ENCODE measurements at places on chromosomes 12 and 14.
A peak's percentile ranks its signal among the peaks of the same experiment; 100 is the strongest.

DNA sequence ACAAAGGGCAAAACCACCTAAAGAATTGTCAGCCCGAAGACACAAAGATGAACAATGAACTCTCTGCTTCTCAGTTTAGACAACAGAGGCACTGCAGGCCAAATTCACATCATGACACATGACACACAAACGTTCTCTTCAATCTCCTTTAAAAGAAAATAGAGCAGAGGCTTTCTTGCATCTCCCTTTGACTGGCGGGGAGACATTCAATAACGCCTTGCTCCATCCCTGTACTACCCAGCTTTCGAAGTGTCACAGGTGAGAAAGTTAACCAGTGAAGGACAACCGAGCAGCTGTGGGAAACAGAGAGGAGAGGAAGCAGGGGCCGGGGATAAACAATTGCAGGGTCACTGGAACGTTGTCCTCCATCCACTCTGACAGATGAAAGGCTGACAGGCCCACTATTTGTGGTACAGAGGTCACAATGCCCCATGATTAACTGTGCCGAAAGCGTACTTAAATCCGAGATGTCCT is 130.8 kb downstream of the PHLDA1 start:
- no peak for DNase-seq

GRCh38 chr14:23361763-23362162 is 3.2 kb downstream of the EFS start:
- no peak for DNase-seq

DNA sequence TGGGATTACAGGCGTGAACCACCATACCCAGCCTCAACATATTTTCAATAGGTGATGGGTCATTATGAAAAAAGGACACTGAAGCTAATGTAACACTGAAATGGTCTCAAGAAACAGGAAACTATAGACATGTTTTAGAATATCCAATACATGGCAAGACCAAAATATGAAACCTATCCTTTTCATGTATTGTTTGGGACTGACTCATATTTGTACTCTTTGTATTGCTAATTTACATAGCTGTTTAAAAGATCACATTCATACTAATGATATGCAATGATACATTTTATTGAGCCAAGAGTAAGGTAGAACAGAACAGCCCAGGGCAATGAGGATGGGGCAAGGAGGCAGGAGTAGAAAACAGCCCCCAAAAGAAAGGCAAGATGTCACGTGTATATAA is 32.6 kb downstream of the RESF1 start:
- DNase-seq: no peak

DNA sequence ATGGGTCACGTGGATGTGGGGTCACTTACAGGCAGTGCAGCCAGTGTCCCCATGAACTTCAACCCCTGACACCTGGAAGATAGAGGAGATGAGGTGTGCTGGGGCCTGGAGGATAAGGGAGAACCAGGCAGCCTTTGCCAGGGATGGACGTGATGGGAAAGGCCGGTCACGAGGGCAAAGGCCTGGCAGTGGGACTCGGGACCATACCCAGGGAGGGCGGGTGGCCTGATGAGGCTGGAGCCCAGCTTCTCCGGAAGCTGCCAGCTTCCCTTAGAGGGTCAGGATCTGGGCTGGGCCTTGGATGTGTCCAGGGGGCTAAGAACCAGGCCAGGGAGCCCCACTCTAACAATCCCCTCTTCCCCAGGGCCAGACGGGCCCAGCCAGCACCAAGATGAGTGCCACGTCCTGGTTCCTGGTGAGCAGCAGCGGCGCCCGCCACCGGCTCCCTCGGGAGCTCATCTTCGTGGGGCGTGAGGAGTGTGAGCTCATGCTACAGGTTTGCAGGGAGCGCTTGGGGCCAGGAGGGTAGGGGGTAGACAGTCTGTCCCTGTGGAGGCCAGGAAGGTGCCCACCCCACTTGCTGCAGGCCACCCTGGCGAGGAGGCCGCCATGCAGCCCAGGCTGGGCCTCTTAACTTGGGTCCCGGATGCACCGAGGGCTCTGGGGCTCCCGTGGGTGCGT is 3.1 kb downstream of the CEP170B start:
- no peak for DNase-seq

- DNase-seq: no peak
Measured at GRCh38 chr12:112711026-112711425, 80.5 kb upstream of the RPH3A start.

- DNase-seq: no peak
Measured at GRCh38 chr14:22434030-22434429, 155.0 kb downstream of the DAD1 start.

GRCh38 chr12:113439606-113440030 is 17.4 kb downstream of the SDSL start:
- DNase-seq: peak; percentile 21

DNA sequence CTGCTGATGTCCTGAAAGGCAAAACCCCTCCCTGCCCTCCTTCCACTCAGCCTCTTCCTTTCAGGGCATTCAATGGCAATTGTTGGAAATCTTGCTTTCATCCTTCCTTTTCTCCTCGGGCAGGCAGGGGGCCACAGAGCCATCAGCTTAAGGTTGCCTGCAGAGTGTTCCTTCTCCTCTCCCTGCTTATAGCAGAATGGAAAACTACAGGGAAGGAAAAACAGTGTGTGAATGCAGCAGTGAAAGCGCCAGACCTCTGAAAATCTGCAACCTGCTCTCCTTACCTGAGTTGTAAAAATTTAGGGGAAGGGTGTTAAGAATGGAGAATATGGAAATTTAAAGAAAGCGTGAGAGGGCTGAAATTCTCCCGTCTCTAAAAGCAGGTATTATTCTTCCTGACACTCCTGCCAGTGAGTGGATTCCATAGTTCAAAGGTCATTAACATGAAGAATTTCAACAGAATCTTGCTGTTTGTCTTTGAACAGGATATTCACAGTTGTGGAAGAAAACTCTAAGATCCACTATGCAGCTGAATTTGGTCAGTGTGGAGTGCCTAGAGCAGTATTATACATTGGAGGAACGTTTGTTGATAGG is 348.8 kb downstream of the KCNH5 start:
- no peak for DNase-seq

DNA sequence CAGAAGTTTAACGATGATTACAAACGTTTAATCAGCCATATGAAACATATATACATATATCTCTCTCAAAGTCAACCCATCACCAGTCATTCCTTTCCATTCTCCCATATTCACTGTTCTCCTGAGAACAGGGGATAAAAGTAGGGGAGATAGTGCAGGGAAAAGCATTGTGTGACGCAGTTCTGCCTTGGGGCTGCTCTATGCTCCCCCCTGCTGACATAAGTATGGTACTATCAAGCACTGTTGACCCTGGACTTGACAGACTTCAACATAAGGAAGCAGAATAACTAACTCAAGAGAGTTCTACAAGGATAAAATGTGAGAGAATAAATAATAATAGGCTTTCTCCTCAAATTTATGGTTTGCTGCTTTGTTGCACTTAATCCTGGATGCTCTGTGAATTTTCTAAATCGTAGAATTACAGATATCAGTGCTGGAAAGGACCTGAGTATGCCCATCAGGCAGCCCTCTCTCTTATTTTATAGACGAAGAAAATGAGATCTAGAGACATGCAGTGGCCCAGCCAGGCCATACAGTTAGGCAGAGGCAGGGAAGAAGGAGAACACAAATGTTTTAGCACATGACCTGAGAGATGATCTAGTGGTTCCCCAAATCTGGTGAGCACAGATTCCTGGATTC is 87.2 kb downstream of the SCN8A start:
- peak; percentile 62 for DNase-seq

GRCh38 chr12:119060847-119061796 is 79.8 kb downstream of the SRRM4 start:
- DNase-seq: peak; percentile 19

DNA sequence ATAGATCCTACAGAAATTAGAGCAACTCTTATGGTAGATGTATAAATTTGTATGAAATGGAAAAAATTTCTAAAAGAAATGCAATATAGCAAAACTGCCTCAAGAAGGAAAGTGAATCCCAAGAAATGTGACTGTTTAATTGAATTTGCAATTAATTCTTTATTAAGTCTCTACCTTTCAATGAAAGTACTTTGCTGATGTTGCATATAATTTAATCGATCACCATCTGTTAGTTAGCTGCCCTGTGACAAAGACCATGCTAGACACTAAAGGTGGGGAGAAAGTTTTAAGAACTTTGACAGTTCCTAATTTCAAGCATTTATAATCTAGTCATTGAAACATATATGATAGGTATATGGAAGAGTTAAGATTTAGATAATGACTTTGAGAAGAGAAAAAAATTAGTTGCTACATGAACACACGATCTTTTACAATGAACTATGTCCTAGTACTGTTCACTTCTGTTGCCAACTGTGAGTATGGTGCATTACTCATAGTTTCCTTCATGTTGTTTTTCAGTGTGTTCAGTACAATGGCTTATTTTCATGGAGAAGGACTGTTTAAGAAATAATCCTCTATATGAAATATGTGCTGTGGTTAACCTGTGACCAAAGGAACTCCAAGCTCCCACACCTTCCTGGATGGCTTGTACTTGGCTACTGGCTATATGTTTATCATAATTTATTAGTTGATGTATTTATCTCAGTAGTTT is 128.4 kb downstream of the METTL25 start:
- DNase-seq: peak; percentile 56

All from fibroblast of lung (primary cell).